ENCODE measurements at places on chromosomes 16 and 17.
A peak's percentile ranks its signal among the peaks of the same experiment; 100 is the strongest.

- DNase-seq = no peak
Observed at GRCh38 chr16:83453977-83454376, 353.8 kb upstream of the HSBP1 start.

- DNase-seq = no peak
Observed at GRCh38 chr17:40606548-40607353, 40.9 kb downstream of the SMARCE1 start.

DNA sequence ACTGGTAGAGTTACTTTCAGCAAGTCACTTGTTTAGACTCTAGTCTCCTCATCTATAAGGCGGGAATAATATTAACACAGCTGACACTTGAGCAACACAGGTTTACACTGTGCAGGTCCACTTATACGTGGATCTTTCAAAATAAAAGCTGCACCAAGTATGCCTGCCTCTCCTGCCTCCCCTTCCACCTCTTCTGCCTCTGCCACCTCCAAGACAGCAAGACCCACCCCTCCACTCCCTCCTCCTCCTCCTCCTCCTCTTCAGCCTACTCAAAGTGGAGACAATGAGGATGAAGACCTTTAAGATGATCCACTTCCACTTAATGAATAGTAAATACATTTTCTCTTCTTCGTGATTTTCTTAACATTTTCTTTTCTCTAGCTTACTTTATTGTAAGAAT is 285.6 kb downstream of the FTO start:
- no peak for DNase-seq

GRCh38 chr17:58156839-58157803 is 8.9 kb downstream of the OR4D1 start:
- DNase-seq = peak; percentile 69

DNA sequence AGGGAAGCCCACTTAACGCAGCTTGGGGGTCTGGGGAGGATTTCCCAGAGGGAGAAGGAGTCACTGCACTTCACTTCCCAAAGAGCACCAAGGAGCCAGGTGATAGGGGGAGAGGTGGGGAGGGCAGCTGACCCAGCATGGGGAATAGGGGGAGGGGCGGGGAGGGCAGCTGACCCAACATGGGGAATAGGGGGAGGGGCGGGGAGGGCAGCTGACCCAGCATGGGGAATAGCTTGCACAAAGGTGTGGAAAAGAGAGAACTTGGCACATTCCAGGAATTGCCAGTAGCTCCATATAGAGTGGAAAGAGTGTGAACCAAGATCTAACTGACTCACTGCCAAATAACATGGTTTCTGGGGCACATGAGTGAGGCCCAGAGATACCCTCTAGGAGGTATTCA is 110.3 kb downstream of the CCT6B start:
- DNase-seq = no peak

DNA sequence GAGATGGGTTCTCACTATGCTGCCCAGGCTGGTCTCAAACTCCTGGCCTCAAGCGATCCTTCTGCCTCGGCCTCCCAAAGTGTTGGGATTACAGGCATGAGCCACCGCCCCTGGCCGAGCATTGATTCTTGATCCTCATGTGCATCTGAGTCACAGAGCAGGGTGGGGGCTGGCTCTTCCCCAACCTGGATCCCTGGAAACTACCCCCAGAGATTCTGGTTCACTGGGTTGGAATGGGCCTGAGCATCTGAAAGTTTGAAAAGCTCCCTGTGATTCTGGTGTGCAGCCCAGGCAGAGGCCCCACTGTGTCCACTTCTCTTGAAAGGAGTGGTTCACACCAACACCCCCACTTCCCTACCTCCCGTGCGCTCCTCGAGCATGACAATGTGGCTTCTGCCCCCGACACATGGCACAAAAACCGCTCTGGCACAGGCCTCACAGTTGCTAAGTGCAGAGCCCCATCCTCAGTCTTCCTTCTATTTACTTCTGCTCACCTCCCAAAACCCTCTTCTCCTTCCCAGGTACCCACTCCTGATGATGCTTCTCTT is 4.6 kb downstream of the QPRT start:
- no peak for DNase-seq
